CD4-positive, alpha-beta T cell (primary cell): ENCODE measurements at places on chromosomes 3 and 15.

DNA sequence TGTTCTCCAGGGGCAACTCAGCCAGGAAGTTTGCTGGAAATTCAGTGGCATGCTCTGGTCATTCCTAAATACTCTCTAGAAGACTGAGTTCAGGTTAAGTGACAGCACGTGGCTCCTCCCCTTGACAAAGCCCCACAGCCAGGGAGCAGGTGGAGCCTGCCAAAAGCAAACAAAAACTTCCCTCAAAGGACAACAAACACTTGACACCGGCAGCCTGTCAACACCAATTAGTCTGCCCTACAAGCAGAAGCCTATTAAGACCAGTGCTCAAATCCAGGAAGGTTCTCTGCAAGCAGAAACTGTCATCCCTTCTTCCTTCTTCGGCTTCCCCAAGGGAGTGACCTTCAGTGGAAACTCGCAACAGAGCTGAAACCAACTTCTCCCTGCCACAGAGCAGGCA lies 5.0 kb downstream of the MEX3B start:
- H3K27ac ChIP-seq = no peak overlapping the region
- H3K27me3 ChIP-seq = peaks cover 2% of the 10 kb centered on the region
- H3K36me3 ChIP-seq = no peaks in the 10 kb centered on the region
- no peak overlapping the region for H3K4me3 ChIP-seq
- peaks cover 16% of the 10 kb centered on the region for H3K4me1 ChIP-seq

DNA sequence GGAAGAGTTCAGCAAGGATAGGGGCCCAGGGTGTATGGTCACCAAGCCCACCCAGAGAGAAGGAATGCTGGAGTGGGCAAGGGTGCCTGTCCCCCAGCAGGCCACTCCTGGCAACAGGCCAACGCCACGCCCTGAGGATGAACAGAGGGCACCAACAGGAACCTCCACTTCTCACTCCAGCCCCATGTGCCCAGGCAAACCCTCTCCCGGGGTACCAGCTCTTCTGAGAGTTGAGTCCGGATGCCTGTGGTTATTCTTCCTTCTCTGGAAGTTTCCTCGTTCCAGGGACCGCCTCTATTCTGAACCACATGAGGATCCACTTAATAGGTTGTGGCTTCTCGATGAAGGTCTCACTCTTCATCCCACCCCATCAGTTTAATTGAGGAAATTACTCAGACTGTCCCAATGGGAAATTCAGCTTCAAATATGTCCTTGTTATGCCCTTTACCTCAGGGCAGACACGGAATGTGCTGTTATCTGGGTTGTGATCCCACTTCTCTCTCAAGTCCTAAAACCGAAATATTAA lies 114.3 kb downstream of the LIPC start:
- no peaks in the 10 kb centered on the region for H3K36me3 ChIP-seq
- DNase-seq = no peak
- H3K4me3 ChIP-seq = no peak overlapping the region
- peaks cover 24% of the 10 kb centered on the region for H3K4me1 ChIP-seq

- H3K27ac ChIP-seq = no peak overlapping the region
- no peaks in the 10 kb centered on the region for H3K36me3 ChIP-seq
- peaks cover 39% of the 10 kb centered on the region for H3K4me1 ChIP-seq
- H3K4me3 ChIP-seq = no peak overlapping the region
Observed at GRCh38 chr3:187773233-187774184, 28.2 kb upstream of the BCL6 start.

DNA sequence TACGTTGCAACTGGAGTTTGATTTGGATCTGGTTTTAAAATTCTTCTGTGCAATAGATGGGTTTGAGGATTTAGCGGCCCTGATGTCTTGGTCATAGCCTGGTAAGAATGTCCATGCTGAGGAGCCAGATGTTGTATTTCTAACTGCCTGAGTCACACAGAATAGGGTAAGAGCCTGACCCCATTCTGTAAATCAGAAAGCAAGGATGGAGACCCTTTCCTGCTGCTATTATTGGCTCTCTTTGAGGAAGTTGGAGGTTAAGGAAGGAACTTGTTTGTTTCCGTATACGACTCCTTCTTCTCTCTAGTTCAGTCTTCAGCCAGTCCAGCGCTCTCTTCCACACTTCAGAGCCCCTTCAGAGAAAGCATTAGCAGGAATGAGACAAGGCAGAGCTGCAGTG lies 65.1 kb downstream of the HCN4 start:
- H3K36me3 ChIP-seq = peaks cover 6% of the 10 kb centered on the region
- H3K4me3 ChIP-seq = no peak overlapping the region
- H3K27ac ChIP-seq = no peak overlapping the region
- DNase-seq = no peak

GRCh38 chr3:151604891-151605290 lies 128.8 kb upstream of the AADACL2 start:
- no peaks in the 10 kb centered on the region for H3K4me1 ChIP-seq
- no peak overlapping the region for H3K4me3 ChIP-seq
- no peaks in the 10 kb centered on the region for H3K27me3 ChIP-seq
- no peaks in the 10 kb centered on the region for H3K36me3 ChIP-seq
- H3K27ac ChIP-seq = no peak overlapping the region
- no peak for DNase-seq

GRCh38 chr3:34583451-34583850 lies 785.0 kb downstream of the PDCD6IP start:
- H3K4me3 ChIP-seq = no peak overlapping the region
- no peaks in the 10 kb centered on the region for H3K36me3 ChIP-seq
- no peak for DNase-seq
- no peak overlapping the region for H3K27ac ChIP-seq
- no peaks in the 10 kb centered on the region for H3K27me3 ChIP-seq

- peaks cover 5% of the 10 kb centered on the region for H3K27me3 ChIP-seq
- no peaks in the 10 kb centered on the region for H3K36me3 ChIP-seq
- no peak overlapping the region for H3K27ac ChIP-seq
- DNase-seq = no peak
Observed at GRCh38 chr3:64179249-64179648, 46.0 kb downstream of the PRICKLE2 start.

- no peak for DNase-seq
- no peak overlapping the region for H3K27ac ChIP-seq
- H3K27me3 ChIP-seq = no peaks in the 10 kb centered on the region
- no peaks in the 10 kb centered on the region for H3K36me3 ChIP-seq
- no peak overlapping the region for H3K4me3 ChIP-seq
- no peaks in the 10 kb centered on the region for H3K4me1 ChIP-seq
Observed at GRCh38 chr15:38005953-38006808, 71.7 kb downstream of the TMCO5A start.

- no peak overlapping the region for H3K27ac ChIP-seq
- H3K36me3 ChIP-seq = no peaks in the 10 kb centered on the region
- no peaks in the 10 kb centered on the region for H3K4me1 ChIP-seq
- no peaks in the 10 kb centered on the region for H3K27me3 ChIP-seq
- DNase-seq = no peak
Observed at GRCh38 chr15:60620708-60621107, 141.8 kb upstream of the ICE2 start.

DNA sequence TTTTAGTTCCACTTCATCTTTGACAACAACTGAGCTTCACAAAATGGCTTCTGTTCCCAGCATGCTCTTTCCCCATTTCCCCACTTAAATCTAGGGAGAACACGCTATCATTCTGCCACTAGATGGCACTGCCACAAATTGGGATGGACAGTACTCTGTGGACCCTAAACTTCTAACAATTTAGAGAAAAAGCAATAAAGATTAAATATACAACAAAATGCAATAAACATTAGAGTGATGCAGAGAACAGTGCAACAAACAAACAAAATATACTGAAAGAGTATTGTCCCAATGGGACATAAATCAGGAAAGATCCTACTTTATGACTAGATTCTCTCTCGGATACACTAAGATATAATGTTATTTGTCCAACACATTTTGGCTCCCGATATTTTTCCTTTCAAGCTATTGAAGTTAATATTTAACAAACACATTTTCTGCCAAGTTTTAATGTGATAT lies 169.7 kb upstream of the TMCO5A start:
- no peak overlapping the region for H3K27ac ChIP-seq
- no peaks in the 10 kb centered on the region for H3K36me3 ChIP-seq
- H3K27me3 ChIP-seq = no peaks in the 10 kb centered on the region
- no peaks in the 10 kb centered on the region for H3K4me1 ChIP-seq
- DNase-seq = peak; percentile 28

GRCh38 chr15:71651750-71652186 lies 158.6 kb upstream of the NR2E3 start:
- H3K4me1 ChIP-seq = peaks cover 3% of the 10 kb centered on the region
- no peak overlapping the region for H3K27ac ChIP-seq
- no peak overlapping the region for H3K4me3 ChIP-seq
- DNase-seq = no peak
- H3K36me3 ChIP-seq = no peaks in the 10 kb centered on the region

GRCh38 chr15:64875641-64876223 lies 34.0 kb downstream of the PLEKHO2 start:
- no peak for DNase-seq
- H3K36me3 ChIP-seq = no peaks in the 10 kb centered on the region
- H3K27me3 ChIP-seq = no peaks in the 10 kb centered on the region
- H3K4me1 ChIP-seq = peaks cover 32% of the 10 kb centered on the region
- no peak overlapping the region for H3K4me3 ChIP-seq

GRCh38 chr15:38486936-38487335 lies 33.0 kb downstream of the FAM98B start:
- no peak for DNase-seq
- H3K27me3 ChIP-seq = no peaks in the 10 kb centered on the region
- peak overlapping the region; percentile 50 for H3K27ac ChIP-seq
- no peak overlapping the region for H3K4me3 ChIP-seq
- H3K36me3 ChIP-seq = peaks cover 52% of the 10 kb centered on the region

- no peak overlapping the region for H3K27ac ChIP-seq
- no peaks in the 10 kb centered on the region for H3K4me1 ChIP-seq
- DNase-seq = no peak
Observed at GRCh38 chr15:70835415-70835814, 18.5 kb downstream of the LARP6 start.

DNA sequence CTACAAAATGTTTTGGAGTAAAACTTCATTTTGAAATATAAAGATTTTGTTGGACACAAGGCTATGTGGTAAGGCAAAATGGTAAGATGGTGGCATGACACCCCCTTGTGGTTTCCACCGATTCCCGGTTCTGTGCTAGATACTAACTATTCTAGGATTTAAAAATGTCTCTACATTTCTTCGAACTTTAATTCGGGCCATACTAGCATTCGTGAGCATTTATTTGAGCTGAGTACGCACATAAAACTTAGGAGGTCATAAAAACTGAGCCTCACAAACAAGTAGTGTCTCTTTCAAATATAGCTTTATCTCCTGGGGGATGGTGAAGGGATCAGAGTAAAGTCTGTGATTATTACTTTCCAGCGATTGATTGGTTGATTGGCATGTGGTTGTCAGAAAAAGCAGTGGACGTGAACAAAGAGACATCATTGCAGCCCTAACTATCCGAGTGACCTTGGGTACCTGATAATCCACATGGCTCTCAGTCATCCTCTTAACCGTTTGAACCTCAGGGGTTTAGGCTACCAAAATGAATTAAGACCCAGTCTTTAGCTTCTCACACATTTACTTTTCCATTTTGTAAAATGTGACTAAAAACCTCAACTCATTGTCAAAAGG lies 1.1 kb upstream of the ZNF639 start:
- no peaks in the 10 kb centered on the region for H3K36me3 ChIP-seq
- H3K4me1 ChIP-seq = peaks cover 25% of the 10 kb centered on the region
- H3K27me3 ChIP-seq = no peaks in the 10 kb centered on the region
- peak overlapping the region; percentile 72 for H3K4me3 ChIP-seq
- no peak overlapping the region for H3K27ac ChIP-seq
- no peak for DNase-seq

GRCh38 chr3:178518660-178519396 lies 17.4 kb upstream of the KCNMB2 start:
- no peak overlapping the region for H3K27ac ChIP-seq
- no peaks in the 10 kb centered on the region for H3K4me1 ChIP-seq
- H3K27me3 ChIP-seq = no peaks in the 10 kb centered on the region
- H3K36me3 ChIP-seq = no peaks in the 10 kb centered on the region
- no peak for DNase-seq

GRCh38 chr3:116035429-116035828 lies 409.9 kb downstream of the LSAMP start:
- no peaks in the 10 kb centered on the region for H3K4me1 ChIP-seq
- no peak overlapping the region for H3K27ac ChIP-seq
- no peak overlapping the region for H3K4me3 ChIP-seq
- H3K36me3 ChIP-seq = no peaks in the 10 kb centered on the region
- no peaks in the 10 kb centered on the region for H3K27me3 ChIP-seq

GRCh38 chr3:55620351-55621025 lies 133.4 kb upstream of the WNT5A start:
- H3K4me1 ChIP-seq = no peaks in the 10 kb centered on the region
- no peaks in the 10 kb centered on the region for H3K27me3 ChIP-seq
- H3K4me3 ChIP-seq = no peak overlapping the region
- no peaks in the 10 kb centered on the region for H3K36me3 ChIP-seq

- H3K27me3 ChIP-seq = no peaks in the 10 kb centered on the region
- H3K4me3 ChIP-seq = no peak overlapping the region
- H3K4me1 ChIP-seq = no peaks in the 10 kb centered on the region
- peaks cover 32% of the 10 kb centered on the region for H3K36me3 ChIP-seq
- DNase-seq = no peak
Observed at GRCh38 chr15:29078541-29078940, 191.1 kb downstream of the NSMCE3 start.

DNA sequence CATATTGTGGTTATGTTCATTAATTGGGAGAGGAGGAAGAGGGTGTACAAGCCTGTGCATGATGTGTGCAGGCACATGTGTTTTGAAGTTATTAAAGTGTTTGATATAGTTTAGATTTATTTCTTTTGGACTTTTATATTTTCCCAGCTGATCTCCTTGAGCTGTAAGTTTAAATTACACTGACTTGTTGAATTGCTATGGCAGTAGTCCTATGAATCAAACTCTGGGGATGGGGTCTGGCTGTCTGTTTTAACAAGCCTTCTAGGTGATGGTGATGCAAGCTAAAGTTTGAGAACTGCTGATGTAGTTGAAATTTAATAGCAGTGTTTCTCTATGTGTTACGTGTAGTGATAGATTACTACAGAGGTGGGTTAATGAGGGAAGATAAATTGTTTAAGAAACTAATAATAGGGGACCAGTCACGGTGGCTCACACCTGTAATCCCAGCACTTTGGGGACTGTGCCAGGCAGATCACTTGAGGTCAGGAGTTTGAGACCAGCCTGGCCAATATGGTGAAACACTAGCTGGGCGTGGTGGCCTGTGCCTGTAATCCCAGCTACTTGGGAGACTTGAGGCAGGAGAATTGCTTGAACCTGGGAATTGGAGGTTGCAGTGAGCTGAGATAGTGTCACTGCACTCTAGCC lies 7.0 kb downstream of the ARIH1 start:
- no peak overlapping the region for H3K4me3 ChIP-seq
- no peaks in the 10 kb centered on the region for H3K27me3 ChIP-seq
- no peak for DNase-seq
- peaks cover 22% of the 10 kb centered on the region for H3K36me3 ChIP-seq
- H3K27ac ChIP-seq = no peak overlapping the region

GRCh38 chr3:186567072-186567921 lies at the start of gene TBCCD1:
Gene TBCCD1 (minus strand): TSS chr3:186567339. CDS start chr3:186564329, 3,010 bp downstream.
- DNase-seq = peak; percentile 98
- H3K27ac ChIP-seq = peak within 1 kb of the TSS; percentile 77
- H3K4me3 ChIP-seq = peak within 1 kb of the TSS; percentile 76
- peaks cover 38% of the 10 kb centered on the region for H3K4me1 ChIP-seq
- no peaks in the 10 kb centered on the region for H3K27me3 ChIP-seq
